Fibroblast of upper back skin (primary cell): ENCODE measurements at places on chromosomes 2 and 18.

DNA sequence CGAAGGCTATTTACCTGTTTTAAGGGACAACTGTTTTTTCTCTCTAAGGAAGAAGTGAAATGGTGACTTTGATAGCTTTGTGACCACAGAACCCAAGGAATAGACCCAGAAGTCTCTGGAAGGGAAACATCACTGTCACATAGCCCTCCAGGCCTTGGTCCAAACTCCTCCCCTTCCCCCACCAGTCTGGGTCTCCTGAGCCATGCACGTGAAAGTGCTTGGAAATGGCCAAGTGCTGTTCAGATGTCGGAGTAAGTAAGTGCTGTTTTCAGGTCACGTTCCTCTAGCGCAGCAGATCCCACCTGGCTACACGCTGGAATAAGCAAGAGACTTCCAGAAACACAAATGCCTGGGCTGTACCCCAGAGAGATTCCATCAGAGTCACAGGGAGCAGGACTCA, 73.0 kb upstream of the AFF3 start:
- DNase-seq = no peak

DNA sequence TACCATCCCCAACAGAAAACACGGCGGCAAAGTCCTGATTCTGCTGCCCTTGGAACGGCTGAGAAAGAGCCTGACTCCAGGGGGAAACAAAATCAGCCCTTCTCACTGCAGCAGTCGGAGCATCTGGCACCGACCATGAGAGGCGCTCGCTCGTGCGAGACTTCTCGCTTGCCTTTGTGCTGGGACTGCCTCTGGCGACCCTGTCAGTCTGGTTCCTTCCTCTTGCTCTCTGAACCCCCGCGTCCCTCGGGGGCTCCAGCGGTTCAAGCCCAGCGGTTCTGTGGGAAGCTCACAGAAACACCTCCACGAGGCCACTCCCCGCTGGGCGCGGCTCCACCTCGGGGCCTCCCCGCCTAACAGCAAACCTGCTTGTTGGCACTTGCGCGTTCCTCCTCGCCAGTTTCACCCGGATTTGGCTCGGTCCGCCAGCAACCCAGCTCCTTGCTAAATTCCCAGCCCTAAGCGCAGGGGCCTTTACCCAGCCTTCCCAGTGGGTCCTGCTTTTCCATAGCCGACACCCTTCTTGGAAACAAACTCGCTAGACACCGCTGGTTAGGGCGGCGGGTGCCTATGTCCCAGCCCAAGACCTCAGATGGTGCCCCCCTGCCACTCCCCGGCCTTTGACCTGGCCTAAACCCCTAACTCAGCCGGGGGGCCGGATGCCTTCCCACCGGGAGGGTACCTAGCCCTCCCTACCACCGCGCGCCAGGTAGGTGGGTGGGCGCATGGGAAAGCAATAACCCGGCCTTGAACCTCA, 2.2 kb downstream of the RND3 start:
- DNase-seq = peak; percentile 66

- no peak for DNase-seq
Measured at GRCh38 chr2:168999668-169000213, 31.4 kb downstream of the ABCB11 start.

- DNase-seq = no peak
Measured at GRCh38 chr2:925309-925708, 25.3 kb upstream of the SNTG2 start.

GRCh38 chr2:184125867-184126266, 472.5 kb upstream of the ZNF804A start:
- no peak for DNase-seq

- DNase-seq = no peak
Measured at GRCh38 chr2:129794540-129794939, 184.9 kb upstream of the RAB6C start.

DNA sequence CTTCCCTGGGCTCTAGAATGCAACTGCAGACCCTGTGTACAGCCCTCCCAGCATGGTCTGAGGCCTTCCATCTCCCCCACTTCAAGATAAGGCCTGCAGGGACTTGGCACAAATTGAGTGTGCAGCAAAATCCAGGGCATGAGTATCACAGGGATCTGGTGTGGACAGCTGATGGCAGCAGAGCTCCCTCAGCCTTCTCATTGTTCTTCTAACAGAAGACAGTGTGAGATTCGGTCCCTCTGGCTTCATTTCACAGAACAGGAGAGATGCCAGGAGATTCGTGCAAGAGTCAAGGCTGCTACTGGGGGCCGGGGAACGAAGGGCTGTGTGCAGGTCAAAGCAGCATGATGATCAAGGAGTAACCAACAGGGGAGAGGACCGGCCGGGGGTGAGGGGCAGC, 85.8 kb downstream of the UXS1 start:
- DNase-seq = peak; percentile 39

DNA sequence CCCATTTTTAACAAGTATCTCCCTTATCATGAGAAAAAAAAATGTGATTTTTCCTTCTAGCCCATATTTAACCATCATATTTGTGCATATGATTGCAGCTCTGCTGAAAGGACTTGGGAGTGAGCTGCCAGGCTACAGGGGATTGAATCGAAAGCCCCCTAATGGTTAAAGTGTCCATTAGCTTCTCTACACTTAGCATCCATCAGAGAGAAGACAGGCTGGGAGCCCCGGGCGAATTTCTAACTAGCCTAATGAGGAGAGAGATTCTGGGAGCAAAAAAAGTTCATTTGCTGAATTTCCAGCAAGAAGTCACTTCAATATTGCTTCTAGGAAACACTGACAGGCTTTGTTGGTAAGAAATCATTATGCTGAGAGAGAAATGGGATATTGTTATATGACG, 848.8 kb downstream of the TDRD15 start:
- DNase-seq = no peak

GRCh38 chr2:100176925-100177324, 34.5 kb upstream of the AFF3 start:
- no peak for DNase-seq

GRCh38 chr2:85956646-85957039, 67.9 kb upstream of the ST3GAL5 start:
- DNase-seq = no peak

GRCh38 chr18:37575646-37576045, 10.0 kb upstream of the CELF4 start:
- no peak for DNase-seq

DNA sequence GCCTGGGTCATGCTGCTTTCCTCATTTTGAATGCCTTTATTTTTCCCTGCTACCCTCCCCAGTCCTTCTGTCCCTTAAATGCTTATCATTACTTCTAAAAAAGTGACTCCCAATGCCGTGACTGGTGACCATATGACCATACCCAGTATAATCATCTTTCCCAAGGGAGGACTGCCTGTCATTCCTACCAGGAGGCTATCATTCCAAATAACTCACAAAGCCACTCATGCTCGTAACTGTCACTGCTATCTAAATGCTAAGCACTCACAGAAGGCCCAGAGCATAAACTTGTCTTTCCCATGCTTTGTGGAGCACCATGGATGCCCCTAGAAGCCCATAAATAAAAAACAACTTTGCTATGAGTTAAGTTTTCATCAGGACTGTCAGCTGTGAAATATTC, 38.7 kb upstream of the CREB1 start:
- DNase-seq = no peak

GRCh38 chr2:16142383-16143361, 202.3 kb downstream of the MYCN start:
- DNase-seq = no peak

DNA sequence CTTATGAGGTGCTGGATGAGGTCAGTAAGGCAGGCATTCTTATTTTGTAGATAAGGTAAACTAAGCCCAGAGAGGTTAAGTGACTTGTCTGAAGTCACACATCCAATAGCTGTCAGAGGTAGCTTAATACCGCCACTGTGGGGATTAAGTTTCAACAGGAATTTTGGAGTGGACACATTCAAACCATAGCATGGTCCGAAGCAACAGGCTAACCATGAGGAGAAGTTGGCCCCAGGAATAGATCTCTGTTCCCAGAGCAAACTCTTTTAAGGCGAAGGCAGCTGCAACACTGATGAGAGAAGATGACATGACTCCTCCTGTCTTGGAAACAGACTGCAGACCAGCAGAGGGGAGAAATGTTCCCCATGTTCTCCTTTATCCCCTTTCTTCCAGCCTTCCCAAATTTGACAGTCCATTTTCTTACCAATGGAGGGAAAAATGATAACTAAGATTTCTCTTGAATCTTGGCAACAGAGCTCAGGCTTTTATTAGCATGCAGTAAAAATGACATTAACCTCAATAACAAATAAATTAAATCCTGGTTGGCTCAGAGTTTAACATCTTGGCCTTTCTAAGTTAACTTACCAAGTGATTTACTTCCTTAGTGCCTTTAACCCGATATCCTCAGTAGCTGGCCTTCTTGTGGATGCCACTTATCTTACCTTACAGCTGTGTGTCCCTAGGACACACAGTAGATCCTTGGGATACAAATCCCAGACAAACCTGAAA, 67.9 kb upstream of the STPG4 start:
- no peak for DNase-seq

DNA sequence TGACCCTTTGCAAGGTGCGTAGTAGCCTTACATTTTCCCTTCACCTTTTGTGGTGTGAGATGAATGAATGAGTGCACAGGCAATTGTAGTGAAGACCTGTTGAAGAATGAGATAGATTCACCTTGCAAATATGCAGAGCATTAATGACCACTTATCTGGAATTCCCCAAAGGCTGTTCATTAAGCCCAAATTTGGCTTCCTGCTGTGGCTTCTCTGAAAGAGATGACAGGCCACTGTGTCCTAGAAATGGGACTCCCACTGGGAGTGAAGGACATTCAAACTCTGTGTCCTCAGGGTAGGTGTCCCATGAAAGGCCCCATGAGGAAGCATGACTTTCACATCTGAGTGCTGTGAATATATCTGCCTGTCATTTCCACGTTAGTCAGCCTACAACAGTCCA, 1821.8 kb upstream of the PIK3C3 start:
- no peak for DNase-seq

DNA sequence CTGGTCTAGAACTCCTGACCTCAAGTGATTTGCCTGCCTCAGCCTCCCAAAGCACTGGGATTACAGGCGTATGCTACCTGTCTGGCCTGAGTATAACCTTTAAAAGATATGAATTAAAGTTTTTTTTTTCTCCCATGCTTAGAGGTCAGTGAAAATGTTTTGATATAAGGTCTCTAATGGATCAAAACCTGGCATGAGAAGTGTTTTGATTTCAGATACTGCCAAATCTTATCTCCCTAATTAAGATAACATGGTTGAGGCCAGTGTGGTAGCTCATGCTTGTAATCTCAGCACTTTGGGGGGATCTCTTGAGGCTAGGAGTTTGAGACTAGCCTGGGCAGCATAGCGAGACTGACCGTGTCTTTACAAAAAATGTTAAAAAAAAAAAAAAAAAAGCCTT, 41.2 kb downstream of the SNRPD1 start:
- DNase-seq = no peak

DNA sequence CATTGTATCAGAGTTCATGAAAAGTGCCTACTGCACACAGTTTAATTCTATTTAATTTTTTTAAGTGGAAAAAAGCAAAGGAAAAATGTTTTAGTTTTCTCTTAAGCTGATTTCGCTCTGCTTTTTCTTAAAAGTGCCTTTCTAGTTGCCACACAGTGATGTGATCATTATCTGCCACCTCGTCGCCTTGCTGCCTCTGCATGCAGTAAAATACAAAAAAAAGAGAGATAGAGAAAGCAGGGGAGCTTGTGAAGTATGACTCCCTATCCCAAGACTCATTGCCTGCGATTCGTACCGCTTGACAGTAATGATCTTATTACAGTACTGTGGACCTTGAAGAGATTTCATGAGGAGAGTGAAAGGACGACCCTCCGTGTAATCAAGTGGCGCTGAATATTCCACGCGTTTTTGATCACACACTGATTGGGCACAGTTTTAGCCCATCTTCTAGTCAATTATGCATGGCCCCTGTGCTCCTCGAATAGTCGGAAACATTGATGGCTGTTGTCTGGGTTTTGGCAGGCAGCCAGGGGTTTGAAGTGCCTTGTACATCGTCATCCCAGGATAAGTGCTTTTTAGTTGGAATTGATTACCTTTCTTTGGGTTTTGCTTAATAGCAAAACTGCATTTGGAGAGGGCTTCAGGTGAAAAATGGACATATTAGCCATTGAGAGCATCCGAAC, 188.3 kb downstream of the GBX2 start:
- DNase-seq = no peak

DNA sequence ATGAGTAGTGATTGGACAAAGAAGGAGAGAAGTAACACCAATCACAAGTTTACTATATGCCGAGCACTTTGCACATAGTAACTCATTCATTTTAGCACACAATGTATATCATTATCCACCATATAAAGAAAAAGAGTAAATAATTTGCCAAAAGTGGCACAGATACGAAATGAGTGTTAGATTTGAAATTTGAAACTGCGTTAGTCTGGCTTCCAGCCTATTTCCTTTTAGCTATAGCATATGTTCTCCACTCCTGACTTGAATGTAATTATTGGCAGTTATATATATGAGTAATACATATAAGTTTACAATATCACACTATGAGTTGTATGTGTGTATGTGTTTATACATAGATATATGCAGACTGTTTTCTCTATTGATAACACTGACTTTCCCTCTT, 98.6 kb downstream of the NOL4 start:
- DNase-seq = no peak

DNA sequence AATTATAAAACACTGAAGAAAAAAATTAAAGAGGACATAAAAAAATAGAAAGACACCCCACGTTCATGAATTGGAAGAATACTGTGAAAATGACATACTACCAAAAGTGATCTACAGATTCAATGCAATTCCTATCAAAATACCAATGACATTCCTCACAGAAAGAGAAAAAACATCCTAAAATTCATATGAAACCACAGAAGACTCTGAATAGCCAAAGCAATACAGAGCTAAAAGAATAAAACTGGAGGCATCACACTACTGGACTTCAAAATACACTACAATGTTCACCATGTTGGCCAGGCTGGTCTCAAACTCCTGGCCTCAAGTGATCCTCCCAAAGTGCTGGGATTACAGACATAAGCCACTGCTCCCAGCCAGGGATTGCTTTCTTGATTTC, 56.3 kb downstream of the TLK1 start:
- DNase-seq = peak; percentile 31

- no peak for DNase-seq
Measured at GRCh38 chr18:40006634-40007033, 1948.4 kb upstream of the PIK3C3 start.

DNA sequence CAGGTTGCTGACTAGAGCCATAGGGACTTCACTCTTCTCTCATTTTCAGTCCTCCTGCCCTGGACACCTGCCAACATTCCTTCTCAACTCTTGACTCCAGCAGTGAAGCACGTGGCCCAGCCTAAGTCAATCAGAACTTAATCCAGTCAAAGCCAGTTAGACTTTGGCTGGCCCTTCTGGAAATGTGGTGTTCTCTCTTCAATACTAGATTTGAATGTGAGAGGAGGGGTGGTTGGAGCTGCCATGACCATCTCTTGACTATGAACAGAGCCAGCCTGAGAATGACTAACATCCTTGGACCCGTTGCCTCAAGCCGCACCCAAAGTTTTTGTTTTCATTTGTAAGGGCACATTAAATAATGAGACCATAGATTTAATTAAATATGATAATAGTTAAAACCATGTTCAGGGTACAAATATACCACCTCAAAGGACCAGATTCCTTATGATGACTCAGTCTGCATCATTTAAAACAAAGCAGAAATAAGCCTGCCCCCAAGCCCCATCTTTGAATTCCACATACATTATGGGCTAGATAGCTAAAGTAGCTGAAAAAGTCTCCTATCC, 49.7 kb upstream of the RASGRP3 start:
- DNase-seq = peak; percentile 82
